ENCODE measurements at places on chromosomes 1 and 21.

DNA sequence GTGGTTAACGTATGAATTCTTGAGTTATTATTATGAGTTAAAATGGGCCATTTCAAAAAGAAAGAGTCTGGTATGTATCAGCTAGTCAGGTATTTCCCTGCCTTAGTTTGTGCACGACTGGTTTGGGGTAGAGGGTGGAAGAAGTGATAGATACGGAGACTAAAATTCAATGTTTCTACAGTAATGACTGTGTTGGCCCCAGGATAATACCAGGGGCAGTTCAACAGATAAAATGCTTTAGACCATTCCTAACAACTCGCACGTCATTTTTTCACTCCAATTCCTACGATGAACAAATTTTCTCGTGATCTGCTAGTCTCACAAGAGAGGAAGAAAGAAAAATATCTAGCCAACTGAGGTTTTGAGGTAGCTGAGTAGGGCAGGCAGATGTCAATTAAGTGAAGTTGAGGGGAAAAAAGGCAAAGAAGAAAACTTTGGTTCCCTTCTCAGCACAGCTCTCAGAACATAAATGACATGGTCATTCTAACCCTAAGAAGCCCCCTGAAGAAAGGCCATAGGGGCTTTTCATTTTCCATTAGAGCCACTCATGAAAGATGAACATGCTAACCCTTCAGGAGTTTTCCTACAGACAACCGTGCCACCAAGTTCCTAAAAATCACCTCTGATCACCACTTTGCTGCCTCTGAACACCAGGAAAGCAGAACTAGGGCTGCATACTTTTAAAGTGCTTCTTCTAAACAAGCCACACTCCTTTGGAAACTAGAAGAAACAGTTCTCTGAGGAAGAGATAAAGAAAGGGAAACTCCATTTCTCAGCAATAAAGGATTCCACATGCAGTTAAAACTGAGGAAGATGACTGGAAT lies 5.6 kb downstream of the MCOLN2 start:
- no peak for ATAC-seq

DNA sequence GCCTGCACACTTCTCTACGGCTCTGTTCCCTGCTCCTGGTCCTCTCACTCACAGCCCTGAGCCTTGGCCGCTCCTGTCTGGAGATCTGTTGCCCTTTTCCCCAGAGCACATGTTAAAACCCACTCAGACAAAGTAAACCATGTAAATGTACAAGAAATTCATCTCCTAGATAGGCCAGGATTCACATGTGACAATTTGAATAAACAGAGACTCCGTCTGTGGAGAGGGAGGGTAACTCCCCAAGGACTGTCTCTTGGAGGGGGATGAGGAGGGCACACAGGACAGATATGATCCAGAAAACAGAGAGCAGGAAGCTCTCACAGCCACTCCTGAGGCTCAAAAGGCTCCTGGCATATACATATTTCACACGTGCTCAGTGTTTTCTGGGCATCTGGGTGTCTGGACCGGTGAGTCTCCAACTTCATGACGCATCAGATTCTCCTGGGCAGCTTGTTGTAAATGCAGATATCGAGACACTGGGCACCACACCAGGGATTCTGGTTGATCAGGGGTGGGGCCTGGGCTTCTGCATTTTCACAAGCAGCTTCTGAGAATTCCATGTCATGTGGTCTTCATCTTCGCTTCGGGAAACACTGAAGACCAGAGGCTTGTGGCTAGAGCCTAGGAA lies 6.4 kb upstream of the KAZN start:
- ATAC-seq: peak; percentile 83

DNA sequence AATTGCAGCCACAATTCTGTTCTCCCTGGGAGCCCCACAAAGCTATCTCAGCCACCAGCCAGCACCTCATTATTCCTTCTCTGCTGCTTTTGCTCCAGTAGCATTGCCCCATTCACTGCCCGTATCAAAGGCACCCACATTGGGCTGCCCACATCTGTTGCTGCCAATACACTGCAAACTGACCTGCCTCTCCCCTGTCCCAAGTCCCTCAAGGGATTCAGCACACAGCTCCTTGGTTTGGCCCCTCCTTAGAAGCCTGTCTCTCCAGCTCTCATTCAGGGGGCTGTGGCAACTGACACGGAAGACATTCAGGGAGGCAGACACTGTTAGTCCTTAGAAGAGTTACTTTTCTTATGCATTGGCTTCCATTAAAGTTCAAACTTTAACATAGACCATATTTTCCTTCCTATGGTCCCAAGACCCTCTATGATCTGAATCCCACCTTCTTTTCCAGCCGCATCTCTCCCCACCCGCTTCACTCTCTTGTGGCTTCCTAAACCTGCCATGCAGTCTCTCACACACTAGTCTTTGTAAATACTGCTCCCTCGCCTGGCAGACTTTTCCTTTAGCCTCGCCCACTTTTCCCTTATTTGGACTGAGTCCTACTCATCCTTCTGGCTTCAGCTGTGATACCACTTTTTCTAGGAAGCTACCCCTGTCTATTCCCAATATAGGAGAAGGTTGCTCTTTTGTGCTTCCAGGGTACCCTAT lies 19.3 kb upstream of the KLHDC8A start:
- ATAC-seq: peak; percentile 73

DNA sequence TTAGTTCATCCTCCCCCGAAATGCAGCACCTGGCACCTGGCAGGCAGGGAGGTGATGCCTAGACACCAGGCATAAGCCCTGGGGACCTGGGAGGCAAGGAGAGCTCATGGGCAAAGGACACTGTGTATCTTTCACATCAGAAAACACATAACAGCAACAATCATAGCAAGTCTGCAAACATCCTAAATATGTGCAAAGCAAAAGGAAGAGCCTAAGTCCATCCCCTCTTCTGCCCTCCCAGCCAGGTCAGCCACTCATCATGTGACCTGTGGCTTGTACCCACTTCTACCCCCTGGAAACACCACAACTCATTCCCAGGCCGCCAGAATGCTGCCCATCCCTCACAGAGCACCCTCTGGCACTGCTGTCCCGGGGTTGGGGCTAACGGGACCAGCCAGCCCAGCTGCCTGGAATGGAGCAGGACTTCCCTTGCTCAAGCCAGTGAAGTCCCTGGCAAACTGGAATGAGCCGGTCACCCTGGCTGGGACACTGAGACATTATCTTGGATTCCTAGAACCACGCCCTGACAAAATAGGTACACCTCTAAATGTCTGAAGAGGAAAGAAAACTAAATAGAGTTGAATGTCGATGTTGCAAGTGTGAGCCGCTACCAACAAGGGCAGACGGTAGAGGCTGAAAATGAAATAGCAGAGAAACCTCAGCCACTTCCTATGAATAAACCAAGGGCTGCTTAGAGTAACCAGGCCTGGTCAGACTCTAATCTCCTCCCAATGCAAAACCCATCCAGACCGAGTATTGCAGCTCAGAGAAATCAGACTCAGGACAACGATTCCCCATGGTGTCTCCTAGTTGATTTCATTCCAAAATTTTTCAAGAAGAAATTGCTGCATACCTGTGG lies 29.4 kb downstream of the TMPRSS2 start:
- no peak for ATAC-seq

DNA sequence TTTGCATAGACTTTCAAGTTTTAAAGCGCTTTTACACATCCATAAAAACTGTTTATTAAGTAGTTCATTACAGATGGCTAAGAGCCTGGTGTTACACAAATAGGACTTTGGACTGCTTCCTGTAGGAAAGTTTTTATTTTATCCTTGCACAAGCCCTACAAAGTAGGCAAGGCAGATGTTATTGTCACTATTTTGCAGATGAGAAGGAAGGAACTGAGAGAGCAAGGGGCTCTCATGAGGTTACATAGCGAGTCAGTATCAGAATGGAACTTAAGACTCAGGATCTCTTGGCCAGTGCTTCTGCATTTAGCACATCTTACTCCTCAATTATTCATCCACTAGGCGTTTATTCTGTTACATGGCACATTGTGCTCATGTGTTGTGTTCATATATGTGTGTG lies 2.6 kb upstream of the MAPKAPK2 start:
- ATAC-seq: no peak

DNA sequence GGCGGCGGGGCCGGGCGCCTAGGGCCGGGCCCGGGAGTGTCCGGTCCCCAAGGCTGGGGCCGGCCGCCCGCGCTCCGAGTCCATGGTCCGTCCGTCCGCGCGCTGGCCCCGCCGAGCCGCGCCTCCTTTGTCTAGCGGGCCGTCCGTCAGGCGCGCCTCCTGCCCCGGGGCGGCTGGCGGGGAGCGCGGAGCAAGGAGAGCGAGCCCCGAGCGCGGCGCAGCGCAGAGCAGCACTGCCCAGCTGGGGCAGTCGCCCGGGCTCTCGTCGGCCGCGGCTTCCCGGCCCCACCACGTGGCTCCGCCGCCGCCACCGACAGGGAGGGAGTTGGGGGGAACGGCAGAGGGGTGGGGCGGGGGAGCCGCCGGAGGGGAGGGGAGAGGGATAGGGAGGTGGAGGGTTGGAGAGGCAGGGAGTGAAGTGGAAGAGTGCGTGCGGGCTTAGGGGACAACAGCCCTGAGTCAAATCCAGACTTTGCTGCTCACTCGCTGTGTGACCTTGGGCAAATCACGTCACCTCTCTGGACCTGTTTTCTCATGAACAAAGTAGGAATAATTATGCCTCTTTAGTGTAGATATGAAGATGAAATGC lies at the start of gene NKAIN1:
Gene NKAIN1 (minus strand): TSS at position 235 of the 589 bp plus-strand sequence. CDS start 340 bp downstream, outside the sequence.
- ATAC-seq: peak; percentile 81

GRCh38 chr21:45581322-45581712 lies 39.1 kb upstream of the SLC19A1 start:
- no peak for ATAC-seq

DNA sequence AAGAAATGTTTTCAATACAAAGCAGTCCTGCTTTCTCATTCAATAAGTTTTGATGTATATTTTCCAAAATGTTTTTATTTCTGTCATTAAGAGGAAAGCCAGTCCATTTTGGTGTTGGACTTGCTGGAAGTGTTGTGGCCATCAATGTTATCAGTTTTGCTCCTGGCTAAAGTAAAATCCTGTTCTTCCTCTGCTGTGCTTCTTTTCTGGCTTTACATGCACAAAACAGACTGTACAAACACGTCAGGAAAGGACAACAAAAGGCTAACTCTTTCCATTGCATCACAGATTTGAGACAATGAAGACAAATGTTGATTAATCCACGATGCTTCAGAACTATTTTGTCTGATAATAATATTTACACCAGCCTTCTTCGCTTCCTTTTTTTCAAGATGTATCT lies 735.4 kb downstream of the LTN1 start:
- ATAC-seq: no peak

DNA sequence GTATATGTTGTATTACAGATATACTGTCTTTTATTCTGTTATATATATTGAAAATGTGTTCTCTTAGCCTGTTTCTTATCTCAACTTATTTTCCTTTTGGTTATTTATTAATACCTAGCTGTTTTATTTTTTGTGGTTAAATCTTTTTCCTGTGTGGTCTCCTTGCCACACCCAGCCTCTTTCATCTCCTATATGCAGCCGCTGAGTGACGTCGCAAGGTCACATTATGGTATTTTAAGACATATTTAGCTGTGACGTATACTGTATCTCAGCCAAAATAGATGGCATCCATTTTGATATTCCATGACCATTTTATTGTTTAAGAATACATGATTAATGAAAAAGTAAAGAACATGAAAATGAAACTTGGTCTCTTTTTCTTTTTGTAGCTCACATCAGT lies 29.1 kb downstream of the CENPF start:
- no peak for ATAC-seq

- ATAC-seq: peak; percentile 6
Measured at GRCh38 chr1:111139324-111139955, 453 bp downstream of the DRAM2 start.

- ATAC-seq: peak; percentile 55
Measured at GRCh38 chr21:17818186-17819113, 706 bp downstream of the C21orf91 start.

DNA sequence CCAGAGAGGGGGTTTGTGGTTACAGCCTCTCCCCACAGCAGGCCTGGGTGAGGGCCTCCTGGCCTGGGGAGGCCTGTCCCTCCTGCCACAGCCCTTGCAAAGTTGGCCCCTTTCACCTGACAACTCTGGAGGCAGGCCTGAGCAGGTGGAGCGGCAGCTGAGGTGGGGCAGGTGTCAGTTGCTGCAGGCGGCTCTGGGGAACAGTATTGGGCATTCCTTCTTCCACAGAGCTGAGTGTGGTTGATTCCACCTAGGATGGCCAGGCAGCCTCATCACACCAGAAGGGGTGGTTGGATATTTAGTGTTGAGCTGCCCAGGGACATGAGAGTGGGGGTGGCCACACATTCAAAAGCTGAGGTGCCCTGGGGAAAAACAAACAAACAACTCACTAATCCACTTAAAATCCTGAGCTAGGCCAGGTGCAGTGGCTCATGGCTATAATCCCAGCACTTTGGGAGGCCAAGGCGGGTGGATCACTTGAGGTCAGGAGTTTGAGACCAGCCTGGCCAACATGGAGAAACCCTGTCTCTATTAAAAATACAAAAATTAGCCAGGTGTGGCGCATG lies 31.1 kb downstream of the PIGP start:
- ATAC-seq: no peak

- ATAC-seq: peak; percentile 76
Measured at GRCh38 chr1:27341525-27342252, at the start of gene SYTL1. TSS of gene SYTL1 (plus strand) at chr1:27342022. CDS start at chr1:27345335, 3,313 bp downstream.

DNA sequence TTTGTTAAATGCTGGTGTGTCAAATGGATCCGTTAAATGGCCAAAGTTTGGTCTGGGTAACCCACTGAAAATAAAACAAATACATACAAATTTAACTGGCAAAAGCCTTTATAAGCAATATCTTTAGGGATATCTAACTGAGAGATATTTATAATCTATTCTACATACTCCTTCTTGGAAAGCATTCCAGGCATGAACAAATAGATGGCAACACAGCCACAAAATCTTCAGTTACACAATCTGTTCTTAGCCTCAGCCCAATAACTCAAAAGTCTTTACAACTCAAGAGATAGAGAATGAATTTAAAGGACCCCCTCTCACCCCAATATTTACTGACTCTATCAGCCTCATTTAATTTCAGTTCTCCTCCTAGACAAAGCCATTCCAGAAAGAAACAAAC lies 58.7 kb downstream of the NRDC start:
- no peak for ATAC-seq

DNA sequence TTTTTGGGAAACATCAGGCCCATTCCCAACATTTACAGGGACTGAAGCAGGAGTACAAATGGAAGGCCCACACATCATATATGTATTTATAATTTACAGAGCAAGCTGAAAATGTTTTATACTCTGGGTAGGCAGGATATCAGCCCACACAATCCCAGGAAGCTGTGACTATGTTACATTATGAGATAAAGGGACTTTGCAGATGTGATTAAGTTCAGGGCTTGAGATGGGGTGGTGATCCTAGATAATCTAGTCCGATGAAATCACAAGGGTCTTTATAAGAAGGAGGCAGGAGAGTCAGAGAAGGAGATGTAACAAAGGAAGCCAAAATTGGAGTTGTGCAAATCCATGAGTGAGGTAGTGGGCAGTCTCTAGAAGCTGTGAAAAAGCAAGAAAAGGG lies 160.5 kb downstream of the PDE4B start:
- no peak for ATAC-seq

All from motor neuron (in vitro differentiated cells).